ENCODE measurements at places on chromosomes 12 and 14.
A peak's percentile ranks its signal among the peaks of the same experiment; 100 is the strongest.

DNA sequence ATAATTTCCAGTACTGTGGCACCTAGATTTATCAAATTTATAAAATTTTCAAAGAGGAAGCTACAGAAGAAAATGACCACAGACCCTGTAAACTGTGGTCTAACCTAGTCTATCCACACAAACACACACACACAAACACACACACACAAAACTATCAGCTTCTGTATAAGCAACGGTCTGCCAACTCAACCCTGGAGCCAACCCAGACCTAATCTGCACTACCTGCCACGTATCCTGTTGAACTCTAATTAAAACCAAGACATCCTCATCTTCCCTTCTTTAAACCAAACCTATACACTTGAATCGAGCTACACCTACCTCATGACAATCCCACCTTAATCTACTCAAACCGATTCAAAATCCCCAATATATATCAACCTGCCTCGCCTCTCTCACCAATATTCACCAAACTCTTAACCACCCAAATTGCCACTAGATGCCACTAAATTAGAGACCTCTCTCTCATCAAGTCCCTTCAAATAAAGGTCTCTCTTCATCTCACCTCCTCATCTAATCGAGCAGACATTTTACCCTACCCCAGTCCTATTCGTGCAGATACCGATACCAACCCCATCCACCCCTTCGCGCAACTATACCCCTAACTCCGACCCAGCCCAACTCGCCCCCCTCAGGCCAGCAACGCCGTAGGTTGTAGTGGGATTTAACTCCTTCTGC is 808 bp downstream of the ACIN1 start:
- DNase-seq, result no peak

DNA sequence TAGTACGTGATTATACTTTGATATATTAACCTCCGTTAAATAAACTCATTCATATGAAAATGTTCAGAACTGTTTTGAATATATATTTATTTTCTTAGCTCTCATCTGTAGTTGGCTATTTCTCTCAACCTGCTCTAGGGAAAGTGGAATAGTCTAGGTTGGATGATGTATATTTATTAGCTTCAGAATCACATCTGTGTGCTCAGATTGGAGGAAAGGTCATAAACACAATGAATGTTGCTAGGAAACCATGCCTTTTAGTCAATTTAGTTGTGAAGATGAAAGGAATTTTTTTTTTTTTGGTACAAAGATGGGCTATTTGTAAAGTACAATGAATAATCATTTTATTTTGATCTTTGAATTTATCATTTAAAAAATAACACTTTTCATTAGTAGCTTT is 439.1 kb downstream of the FOXG1 start:
- DNase-seq, result no peak

DNA sequence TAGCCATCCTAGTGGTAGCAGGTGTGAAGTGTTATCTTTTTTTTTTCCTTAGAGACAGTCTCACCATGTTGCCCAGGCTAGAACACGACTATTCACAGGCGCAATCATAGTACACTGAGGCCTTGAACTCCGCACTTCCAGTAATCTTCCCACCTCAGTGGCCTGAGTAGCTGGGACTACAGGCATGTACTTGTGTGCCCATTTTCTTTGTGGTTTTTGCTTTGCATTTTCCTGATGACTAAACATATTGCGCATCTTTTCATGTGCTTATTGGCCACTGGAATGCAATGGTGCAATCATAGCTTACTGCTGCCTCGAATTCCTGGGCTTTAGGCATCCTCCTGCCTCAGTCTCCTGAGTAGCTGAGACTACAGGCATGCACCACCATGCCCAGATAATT is 33.3 kb upstream of the GCH1 start:
- no peak for DNase-seq

- DNase-seq, result no peak
Measured at GRCh38 chr12:85058339-85058738, 22.2 kb downstream of the LRRIQ1 start.

- DNase-seq, result no peak
Measured at GRCh38 chr14:104792945-104793702, 2.4 kb downstream of the AKT1 start.

DNA sequence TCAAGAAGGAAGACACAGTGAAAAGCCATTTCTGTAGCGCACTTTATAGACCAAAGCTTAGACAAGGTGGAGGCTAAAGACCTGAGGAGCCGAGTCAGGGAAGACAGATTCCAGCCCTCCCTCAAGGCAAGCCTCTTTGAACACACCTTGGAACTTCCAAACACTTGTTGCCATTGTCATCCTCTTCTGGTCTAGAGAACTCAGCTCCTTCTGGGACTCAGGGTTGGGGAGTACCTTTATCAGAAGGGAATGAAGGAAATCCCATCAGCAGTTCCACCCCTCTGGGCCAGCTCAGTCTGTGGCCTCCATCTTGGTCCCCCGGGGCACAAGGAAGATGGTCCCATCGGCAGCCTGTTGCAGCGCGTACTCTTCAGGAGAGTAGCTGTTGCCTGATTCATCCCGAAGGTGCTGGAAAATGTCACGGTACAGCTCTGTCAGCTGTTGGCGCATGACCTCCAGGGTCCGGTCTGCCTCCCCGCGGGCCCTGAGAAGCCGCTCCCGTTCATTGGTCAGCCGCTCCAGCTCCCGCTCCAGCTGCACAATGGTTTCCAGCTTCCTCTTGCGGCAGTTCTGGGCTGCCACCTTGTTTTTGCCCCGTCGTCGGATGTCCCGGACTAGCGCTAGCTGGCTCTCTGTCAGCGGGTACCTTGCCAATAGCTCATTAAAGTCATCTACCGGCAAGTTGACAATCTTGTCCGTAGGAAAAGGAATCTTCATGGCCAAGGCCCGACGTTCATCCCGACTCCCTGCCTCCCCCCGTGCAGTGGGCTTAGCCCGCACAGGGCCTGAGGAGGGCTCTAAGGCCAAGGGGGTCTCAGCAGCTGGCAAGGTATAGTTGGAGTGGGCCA is 8.5 kb downstream of the NFE2 start:
- no peak for DNase-seq

- DNase-seq, result no peak
Measured at GRCh38 chr12:75990189-75990912, 41.2 kb downstream of the PHLDA1 start.

DNA sequence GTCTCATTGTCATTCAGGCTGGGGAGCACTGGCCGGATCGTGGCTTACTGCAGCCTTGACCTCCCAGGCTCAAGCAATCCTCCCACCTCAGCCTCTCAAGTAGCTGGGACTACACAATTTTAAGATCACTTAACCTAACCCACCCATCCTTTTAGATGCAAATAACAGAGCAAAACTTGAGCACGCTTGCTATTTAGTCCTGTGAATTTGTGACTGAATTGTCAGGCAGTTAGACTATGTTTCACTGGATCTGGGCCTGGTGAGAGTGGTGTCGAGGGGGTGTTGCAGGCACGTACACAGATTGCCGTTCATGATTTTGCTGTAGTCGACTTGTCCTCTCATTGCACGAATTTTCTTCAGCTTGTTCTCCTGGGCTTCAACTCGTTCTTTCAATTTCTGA is 38.2 kb downstream of the ZFYVE21 start:
- DNase-seq, result no peak

DNA sequence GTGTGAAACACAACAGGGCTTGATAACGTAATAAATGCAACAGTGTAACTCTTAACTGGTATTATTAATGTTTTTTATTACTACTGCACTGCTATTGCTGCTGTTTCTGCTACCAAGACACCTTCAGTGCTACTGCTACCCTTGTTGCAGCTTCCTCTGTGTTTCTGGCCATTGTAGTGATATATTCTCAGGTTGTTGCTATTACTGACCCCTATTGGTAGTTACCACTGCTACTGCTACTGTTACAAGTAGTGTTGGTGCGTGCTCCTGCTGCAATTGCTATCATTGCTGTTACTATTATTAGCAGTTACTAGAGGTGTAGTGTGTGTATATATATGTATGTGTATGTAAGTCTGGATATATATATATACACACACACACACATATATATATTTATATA is 87.2 kb upstream of the PTPRB start:
- no peak for DNase-seq

GRCh38 chr14:30519961-30520360 is 39.0 kb upstream of the G2E3 start:
- no peak for DNase-seq

GRCh38 chr12:124368421-124369032 is 73.6 kb downstream of the RFLNA start:
- no peak for DNase-seq

DNA sequence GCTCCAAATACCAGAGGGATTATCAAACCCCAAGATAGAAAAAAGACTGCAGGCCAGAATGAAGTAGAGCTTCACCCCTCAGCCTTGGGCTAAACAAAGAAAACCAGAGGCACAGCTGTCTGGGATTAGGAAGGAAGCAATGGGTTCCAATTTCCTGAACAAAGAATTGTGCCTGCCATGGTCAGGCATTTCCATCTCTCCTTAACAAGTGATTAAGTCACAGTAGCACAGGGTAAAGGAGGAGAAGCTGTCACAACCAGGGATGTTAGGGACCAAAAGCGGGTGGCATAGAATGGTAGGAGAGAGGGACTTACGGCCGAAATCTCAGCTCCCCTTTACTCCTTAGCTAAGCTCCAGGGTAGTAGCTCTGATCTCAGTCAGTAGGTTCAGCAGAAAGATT is 33.9 kb downstream of the SPTLC2 start:
- no peak for DNase-seq

DNA sequence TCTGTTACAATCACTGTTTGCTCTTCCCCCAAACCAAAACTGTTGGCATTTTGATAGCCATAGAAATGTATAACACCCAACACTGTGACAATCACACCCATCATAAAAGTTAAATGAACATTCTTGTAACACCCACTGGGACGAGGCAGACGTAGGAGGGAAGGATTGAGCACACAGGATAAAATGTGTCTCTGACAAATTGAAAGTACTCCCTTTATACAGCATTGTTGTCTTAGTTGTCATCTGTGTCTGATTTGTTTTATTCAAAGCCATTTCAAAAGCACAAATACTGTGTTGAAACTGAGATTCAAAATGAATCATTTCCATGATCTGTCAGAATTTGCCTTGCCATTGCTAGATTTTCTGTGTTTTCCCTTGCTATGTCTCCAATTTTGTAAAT is 436.3 kb downstream of the TMTC2 start:
- DNase-seq, result no peak

DNA sequence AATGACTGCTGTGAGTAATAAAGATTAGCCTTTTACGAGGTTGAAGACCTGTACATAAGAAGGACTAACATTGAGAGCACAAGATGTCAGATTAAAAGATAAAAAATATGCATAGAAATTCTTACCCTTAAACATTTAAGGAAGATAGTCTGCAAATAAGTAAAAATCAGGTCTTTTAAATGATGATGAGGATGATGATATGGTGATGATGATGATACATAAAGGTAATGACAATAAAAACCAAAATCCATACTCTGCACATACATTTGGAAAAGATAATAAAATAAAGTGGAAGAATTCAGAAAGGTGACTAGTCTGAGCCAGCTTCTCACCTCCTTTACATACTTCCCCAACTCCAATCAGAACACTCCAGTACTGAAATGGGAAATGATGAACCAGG is 124.5 kb downstream of the PTCSC3 start:
- DNase-seq, result no peak

DNA sequence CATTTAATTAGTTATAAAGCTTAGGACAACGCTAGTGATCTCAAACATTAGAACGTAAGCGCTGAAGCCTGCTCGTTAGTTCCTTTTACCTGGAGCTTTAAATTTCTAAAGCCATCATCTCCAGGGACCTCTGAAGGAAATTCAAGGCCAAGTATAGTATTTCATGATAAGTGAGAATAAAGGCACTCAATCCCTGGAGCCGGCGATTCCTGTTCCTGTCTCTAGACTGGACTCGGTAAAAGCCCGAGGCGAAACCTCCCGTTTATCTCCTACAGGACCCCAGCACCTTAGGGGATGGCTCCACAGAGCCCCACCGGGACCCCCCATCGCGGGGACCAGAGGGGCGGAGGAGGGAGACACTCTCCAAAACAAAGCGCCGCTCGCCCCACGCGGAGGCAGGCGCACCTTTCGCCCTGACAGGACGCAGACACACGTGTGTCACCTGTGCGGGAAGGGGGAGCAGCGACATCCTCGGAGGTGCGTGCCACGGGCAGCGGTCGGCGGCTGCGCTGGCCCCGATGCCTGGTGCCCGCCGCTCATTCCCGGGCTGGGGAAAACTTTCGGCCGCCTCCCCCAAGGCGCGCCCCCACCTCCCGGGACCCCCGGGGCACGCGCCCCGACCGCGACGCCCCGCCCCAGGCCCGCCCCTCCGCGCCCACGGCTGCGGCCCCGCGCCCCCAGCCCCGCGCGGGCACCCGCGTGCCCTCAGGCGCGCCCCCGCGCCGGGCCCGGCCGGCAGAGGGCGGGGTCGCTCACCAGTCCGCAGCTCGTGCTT is 678 bp downstream of the RPS6KA5 start:
- DNase-seq, result peak; percentile 64

DNA sequence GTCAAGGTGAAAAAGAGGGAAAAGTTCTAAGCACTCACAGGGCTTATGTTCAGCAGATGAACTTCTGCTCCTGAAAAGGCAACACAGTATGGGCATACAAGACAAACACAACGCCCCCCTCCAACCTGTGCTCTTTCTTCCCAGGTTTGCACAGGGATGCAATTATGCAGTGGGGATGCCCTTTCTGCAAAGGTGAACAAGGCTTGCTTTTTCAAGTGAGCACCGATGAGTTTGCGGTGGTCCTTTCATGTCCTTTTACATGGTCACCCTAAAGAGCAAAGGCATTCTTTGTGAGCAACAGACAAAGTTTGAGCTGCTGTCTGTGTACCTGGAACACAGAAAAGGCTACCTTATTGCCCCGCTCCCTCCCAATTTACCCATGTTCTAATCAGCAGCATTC is 6.7 kb downstream of the KITLG start:
- DNase-seq, result no peak

DNA sequence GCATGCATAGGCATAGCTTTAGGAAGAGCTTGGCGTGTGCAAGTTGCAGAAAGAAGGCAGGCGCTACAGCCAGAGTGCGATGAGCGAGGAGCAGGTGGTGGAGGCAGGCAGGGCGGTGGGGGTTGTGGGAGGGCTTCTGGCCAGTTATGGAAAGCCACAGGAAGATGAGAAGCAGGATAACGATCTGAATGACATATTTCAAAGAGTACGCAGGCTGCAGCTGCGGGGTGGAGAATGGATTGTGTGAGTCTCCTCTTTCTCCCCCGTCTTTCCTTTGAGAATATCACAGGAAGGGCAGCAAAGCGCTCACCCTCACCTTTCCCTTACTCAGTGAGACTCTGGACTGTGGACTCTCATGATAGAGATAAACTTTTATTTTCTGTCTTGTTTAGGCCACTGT is 48.7 kb upstream of the PLXNC1 start:
- peak; percentile 71 for DNase-seq

GRCh38 chr14:94659256-94659655 is 47.1 kb downstream of the SERPINA3 start:
- DNase-seq, result no peak

GRCh38 chr12:21776175-21776574 is 1.7 kb upstream of the KCNJ8 start:
- no peak for DNase-seq

GRCh38 chr12:14396071-14396470 is 30.6 kb downstream of the ATF7IP start:
- no peak for DNase-seq
